ENCODE measurements at places on chromosomes 11 and 22.

DNA sequence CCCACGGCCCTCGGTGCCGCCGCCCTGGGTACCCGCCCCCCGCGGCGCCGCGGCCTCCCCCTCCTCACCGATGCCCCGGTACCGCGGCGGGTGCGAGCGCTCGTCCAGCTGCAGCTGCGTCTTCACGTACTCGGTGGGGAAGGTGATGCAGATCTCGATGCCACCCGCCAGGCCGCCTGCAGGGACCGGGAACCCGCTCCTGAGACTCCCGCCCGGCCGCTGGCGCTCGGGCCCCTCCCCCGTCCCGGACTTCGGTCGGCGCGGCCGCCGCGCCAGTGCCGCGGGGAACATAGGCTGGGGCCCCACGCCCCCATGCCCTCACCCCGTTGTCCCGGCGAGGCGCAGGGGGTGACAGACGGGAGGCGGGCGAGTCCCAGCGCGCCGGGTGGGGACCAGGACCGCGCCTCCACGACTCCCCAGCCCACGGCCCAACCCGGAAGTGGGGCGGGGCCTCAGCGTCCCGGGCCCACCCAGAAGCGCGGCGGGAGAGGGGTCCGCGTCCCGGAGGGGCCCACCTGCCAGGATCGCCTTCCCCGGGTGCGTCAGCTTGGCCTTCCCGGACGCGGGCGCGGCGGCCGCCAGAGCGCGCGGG, 375 bp downstream of the SLC25A1 start:
- DNase-seq = no peak

DNA sequence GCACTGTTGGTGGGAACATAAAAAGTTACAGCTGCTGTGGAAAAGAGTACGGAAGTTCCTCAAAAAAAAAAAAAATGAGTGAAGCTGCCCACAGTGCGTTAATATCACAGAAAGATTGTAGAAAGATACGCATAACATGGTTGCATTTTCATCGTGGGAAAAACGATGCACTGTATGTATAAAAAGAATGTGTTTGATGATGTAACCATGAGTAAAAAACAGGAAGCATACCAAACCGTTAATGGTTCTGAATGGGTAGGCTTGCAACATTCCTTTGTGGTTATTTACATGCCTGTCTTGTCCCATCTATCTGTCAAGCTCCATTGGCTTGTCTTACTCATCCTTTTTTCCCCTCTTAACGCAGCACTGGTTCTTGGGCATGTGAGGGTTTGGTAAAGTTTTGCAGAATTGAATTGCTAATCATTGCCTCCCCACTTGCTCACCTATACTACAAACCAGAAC, 33.8 kb upstream of the DKK3 start:
- peak; percentile 98 for DNase-seq

- no peak for DNase-seq
These were observed 113.6 kb downstream of the MICAL2 start for GRCh38 chr11:12223771-12224536.

DNA sequence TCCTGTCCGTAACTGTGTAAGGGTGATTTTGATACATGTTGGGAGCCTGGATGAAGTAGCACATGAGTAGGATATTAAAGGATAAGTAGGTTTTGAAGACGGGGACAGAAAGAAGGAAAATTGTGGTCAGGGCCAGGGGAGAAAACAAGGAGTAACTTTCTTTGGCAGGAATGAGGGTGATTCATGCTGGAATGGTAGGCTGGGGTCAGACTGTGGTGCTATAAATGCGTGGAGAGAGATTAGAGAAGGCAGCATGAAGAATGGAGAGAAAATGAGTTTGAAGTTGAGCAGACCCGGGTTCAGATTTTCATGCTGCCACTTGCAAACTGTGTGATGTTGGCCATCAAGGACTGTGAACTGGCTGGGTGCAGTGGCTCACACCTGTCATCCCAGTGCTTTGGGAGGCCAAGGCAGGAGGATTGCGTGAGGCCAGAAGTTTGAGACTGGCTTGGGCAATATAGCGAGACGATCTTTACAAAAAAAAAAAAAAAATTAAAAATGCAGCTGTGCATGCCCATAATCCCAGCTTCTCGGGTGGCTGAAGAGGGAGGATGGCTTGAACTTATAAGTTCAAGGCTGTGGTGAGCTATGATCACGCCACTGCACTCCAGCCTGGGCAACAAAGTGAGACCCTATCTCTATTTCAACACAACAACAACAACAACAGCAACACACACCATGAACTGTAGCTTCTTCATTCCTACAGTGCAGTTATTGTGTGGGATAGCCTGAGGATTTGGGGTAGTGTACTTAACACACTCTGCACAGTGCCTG, 22.3 kb downstream of the ZBTB16 start:
- DNase-seq = no peak

DNA sequence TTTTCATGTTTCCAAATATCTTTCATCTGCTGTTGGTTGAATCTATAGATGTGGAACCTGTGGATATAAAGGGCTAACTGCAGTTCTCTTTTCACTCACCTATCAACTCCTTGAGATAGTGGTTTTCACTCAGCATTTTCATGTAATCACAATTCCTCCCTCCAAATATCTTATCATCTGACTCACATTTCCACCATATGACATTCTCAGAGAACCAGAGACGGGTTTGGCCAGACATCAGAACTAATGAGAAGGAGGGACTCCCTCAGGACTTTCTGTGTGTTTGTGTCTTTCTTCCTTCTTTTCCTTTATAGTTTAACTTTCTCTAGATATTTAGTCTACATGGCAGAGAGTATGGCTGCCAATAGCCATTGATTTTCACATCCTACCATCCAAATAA, 134.8 kb upstream of the DDI1 start:
- no peak for DNase-seq

GRCh38 chr11:106391771-106392420, 314.4 kb downstream of the AASDHPPT start:
- peak; percentile 73 for DNase-seq

- DNase-seq = peak; percentile 63
These were observed 84.7 kb downstream of the MAML2 start for GRCh38 chr11:96257972-96258934.

DNA sequence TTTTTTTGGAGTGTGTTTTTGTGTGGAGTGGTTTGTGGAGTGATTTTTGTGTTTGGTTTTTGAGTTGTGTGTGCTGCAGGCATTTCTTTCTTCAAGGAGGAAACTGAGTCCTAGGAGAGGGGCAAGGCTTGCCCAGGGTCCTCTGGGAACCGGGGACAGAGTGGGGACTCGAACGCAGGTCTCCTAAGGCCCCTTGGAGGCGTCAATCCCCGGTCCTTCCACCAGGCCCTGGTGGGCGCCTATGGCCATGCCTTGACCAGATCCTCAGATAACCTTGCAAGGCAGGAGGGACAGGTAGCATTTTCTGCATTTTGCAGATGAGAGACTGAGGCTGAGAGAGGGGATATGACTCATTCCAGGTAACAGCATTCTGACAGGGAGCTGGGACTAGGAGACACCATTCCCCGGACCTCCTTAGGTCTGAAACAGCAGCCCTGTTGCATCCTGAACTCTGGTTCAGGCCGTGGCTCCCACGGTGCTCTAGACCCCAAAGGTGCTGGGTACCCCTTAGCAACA, 39.1 kb downstream of the MYO7A start:
- no peak for DNase-seq

DNA sequence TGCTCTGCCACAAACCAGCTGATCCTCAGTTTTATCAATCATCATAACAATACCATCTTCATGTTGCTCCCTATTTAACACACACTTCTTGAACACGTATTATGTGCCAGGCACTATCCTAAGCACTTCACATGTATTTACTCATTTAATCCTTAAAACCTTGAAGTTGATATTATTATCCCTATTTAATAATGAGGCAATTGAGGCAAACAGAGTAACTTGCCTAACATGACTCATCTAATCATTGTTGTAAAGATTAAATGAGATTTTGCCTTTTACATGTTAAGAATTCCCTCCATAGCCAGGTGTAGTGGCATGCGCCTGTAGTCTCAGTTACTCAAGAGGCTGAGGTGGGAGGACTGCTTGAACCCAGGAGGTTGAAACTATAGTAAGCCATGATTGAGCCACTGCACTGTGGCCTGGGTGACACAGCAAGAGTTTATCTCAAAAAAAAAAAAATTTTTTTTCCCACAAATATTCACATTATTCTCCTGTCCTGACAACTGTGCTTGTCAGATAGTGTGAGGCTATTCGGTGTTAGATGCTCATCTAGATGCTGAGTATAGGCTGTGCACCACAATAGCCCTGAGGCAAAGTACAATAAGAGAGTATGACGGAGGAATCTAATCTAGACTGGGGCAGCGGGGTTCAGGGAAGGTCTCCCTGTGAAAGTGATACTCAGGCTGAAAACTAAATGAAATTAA, 13.4 kb downstream of the CKAP5 start:
- DNase-seq = peak; percentile 31

DNA sequence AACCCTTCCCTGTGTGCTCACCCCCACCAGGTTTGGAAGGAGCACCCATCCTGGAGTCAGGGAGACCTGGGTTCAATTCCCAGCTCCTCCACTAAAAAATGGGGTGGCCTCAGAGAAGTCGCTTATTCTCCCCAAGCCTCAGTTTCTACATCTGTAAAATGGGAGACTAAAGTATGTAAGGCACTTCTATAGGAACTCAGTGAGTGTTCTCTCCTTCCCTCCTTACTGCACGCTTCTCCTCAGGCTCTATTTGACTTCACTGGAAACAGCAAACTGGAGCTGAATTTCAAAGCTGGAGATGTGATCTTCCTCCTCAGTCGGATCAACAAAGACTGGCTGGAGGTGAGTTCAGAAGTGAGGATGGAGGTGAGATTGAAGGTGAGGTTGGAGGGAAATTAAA, 11.3 kb downstream of the NCF4 start:
- no peak for DNase-seq
